NCI-H526 treated with DMSO at 0.1 percent for 48 hours (cell line): ENCODE measurements at places on chromosomes 2 and 18.

GRCh38 chr2:84704505-84705244 lies 176.2 kb downstream of the TRABD2A start:
- DNase-seq = no peak

DNA sequence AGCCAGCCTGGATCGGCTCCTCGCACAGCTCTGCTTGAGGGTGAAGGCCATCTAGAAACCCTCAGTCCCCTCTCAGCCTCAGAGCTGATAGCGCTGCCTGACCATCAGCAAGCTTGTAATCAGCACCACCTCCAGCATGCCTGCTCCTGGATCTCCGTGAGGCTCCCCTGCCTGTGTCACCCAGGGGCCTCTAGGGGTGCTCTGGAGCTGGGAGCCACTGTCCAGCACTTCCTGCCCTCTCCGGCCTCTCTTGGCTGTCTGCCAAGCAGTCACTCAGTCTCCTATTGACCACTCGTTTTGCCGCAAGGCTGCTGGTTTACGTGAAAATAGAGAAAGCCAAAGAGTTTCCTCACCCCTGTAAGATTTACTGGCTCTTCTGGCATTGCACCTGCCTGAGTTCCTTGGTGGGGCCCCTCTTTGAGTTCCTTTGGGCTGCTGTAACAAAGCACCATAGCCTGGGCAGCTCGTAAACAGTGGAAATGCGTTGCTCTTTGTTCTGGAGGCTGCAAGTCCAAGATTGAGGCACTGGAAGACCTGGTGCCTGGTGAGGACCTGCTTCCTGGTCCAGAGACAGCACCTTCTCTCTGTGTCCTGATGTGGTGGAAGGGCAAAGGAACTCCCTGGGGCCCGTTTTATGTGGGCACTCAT lies 17.9 kb downstream of the CAPN10 start:
- no peak for DNase-seq

- DNase-seq = peak; percentile 39
Observed at GRCh38 chr18:37565101-37565976, at the start of gene CELF4. Gene CELF4 (minus strand): TSS chr18:37565798.

DNA sequence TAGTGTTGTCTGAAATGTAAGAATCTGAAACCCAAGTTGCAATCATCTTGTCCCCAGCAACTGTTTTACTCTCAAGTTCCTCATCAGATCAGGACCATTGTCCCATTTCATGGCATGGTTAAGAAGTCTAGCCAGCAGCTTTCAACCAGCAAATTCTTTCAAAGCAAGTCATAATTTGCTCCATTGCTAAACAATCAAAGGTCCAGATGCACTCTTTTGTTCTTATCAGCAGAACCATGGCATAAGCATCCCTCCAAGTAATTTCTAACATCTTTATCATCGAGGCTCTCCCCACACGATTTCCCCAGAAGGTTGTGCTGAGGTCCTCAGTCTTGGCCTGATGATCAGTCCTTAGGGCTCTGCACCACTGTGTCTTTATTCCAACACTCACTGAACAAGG lies 67.5 kb upstream of the APCDD1 start:
- no peak for DNase-seq

DNA sequence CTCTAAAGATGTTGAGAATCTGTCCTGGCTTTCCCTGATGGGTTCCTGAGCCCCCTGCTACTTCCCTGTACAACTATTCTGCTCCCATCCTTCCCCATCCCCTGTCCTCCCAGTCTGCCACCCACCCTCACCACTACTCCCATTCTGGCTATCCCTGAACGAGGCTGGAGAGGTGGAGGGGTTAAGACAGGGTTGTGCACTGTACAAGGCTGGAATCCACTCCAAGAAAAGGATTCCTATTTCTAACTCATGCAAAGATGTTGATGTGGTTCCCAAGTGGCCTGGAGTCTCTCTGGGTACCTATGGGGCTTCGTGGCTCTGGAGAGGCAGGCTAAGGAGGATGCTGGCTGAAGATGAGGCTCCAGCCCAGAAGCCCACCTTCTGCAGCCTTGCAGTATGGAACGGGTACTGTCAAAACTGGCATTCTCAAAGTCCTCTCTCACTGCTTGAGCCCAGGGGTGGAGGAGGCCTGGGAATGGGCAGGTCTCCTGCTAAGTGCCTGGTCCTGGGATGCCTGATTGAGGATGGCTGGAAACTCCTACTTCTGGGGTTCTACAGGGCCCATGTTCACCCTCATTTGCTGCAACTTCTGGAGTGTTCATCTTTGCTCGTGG lies 1.3 kb upstream of the FEV start:
- DNase-seq = no peak

- DNase-seq = no peak
Observed at GRCh38 chr2:229370509-229370908, 99.4 kb upstream of the PID1 start.

DNA sequence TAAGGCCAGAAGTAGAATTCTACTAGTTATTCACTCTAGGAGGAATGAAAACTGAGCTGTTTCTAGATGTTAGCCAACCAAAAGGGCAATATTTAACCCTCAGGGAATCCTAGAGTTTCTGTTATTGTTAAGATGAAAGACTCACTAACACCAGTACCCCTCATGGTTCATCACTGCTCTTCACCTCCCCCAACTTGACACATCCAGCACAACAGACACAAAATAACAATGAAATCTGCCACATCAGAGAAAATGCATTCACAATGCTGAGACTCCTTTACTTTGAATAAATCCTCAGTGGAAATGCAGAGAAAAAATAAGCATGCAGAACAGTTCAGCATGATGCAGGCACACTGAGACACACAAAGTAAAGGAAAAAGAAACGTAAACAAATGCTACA lies 111.3 kb downstream of the RIF1 start:
- no peak for DNase-seq

DNA sequence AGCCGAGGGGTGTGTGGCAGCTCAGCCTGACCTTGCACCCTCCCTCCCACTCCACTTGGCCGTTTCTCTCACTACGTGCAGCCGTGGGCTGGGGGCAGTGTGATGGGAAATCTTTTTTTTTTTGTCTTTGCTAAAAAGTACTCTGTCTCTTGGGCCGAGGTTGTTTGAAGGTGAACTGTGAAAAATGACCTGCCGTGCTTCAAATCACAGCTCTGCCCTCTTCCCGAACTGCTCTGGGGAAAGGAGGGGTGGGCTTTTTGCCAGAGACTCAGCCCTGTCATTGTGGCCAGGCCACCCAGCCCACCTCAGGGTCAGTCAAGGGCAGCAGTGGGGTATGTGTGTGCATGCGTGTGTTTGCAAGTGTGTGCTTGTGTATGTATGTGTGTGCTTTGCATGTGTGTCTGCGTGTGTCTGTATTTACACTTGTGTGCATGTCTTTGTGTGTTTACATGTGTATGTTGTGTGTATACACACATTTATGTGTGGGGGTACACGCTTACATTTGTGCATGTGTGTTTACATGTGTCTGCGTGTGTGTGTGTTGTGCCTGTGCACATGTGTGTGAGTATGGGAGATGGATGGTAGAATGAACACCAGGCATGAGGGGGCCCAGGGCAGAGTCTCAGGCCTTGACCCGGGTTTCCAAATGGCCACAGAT lies 61.3 kb upstream of the HAAO start:
- no peak for DNase-seq

DNA sequence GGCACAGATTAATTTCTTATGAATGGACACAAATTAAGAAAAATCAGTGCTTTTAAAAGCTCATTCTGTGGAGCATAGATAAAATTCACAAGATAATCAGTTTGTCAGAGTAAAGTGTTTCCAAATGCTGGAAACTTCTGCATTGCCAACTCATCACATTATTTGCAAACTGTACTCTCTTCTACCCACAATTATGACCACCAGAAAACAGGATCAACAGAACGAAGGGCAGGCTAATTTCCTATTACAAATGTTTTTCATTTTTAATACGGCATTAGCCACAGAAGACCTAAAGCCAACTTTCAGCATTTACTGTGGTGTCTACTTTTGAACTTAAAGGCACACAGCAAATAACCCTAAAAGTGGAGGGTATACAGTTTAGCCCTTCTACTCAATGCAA lies 6.0 kb downstream of the IRS1 start:
- DNase-seq = no peak

GRCh38 chr2:127324635-127325034 lies 30.7 kb upstream of the ERCC3 start:
- DNase-seq = peak; percentile 14

DNA sequence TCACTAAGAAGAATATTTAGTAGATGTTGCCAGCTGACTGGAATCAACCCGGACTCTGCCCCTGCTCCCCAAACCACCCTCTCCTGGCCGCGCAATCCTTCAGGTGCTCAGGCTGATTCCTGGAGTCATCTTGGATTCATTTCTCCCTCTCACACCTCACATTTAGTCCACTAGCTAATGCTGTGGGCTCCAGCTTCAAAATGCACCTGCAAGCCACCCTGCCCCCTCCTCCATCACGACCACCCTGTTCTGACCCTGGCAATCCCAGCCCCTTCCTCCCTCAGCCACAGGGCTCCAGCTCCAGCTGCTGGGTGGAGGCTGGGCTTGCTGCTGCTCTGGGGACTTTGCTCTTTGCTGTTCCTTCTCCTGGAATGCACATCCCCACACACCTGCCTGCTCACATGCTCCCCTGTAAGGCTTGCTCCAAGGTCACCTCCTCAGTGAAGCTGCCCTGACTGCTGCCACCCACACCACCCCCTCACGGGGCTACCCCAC lies 61.3 kb upstream of the SH3RF3 start:
- DNase-seq = no peak

- DNase-seq = no peak
Observed at GRCh38 chr2:102660574-102660973, 41.2 kb downstream of the SLC9A2 start.

DNA sequence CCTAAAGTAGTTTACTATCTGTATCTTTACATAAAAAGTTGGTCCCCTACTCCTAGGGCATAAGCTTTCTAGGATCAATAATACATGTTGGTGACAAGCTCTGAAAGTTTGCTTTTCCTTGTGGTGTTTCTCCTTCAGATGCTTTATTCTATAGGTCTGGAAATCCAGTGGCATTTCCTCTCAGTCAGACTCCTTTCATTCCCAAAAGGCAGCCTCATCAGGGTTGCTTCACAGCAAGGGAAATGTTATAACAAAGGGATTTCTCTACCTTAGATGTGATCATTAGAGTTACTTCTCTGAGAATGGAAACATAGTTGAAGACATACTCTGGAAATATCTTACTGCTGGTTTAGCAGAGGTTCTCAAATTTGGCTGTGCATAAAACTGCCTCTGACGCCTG lies 1072.4 kb upstream of the ZEB2 start:
- no peak for DNase-seq

DNA sequence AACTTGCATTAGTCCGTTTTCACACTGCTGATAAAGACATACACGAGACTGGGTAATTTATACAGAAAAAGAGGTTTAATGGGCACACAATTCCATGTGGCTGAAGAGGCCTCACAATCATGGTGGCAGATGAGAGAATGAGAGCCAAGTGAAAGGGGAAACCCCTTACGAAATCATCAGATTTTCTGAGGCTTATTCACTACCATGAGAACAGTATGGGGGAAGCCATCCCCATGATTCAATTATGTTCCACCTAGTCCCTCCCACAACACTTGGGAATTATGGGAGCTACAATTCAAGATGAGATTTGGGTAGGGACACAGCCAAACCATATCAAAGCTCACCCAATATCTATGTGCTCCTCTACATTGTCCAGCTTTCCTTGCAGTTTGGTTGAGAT lies 16.0 kb upstream of the SERPINE2 start:
- DNase-seq = no peak

GRCh38 chr18:37584952-37585695 lies 19.5 kb upstream of the CELF4 start:
- no peak for DNase-seq

DNA sequence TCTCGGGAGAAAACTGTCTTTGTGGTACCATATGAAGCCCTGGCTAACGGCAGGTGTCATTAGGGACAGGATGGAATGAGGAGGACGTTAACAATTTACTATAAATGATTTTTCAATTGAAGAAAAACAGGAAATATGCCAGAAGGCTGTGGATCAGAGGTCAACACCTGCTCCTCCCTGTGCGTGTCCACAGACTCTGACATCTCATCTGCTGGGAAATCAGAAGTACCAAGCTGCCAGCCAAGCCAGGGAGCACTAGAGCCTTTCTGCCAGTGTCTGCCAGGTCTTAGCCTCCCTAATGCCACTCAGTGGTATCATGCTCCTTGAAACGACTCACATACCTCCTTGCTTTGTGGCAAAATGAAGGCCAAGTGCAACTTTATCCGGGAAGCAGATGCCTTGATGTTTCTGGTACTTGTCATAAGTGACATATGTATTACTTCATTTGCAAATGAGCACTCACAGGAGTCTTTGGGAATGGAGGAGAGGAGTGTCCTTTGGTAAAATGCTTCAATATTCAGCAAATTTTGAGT lies 541.1 kb downstream of the SATB2 start:
- DNase-seq = no peak

DNA sequence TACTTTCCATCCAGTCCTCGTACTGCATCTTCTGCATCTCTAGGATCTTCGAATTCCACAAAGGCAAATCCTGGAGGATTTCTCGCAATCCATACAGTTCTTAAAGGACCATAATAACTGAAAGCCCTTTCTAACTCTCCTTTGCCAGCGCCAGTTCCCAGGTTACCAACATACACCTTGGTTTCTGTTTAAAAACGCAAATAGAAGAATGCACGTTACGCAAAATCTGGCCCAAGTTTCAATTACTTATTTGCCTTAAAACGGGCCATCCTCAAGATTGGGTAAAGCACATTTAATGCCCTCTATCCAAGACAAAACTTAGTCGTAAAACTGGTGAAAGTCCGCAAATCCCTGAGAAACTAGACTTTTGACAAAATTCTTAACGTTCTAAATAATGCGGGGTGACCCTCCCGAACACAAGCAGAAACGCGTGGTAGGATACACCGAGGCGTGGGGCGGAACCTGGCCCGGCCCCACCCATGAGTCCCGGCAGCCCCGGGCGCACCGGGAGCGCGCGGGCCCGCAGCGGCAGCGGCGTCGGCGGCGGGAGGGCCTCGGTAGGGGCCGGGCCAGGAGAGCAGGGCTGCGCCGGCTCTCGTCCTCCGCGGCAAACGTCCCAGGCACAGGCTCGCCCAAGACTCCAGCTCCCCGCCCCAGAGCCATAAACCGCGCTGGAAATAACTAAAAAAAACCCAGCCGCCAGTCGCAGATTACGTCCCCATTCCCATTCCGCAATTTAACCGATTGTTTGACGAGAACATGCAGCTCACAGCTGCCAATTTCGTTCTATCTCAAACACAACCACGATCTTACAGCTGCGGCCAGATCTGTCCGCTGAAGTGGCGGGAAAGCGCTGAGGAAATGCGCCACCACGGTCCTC lies 910 bp downstream of the SRSF7 start:
- no peak for DNase-seq

- no peak for DNase-seq
Observed at GRCh38 chr2:113828049-113828742, 61.7 kb upstream of the ACTR3 start.

DNA sequence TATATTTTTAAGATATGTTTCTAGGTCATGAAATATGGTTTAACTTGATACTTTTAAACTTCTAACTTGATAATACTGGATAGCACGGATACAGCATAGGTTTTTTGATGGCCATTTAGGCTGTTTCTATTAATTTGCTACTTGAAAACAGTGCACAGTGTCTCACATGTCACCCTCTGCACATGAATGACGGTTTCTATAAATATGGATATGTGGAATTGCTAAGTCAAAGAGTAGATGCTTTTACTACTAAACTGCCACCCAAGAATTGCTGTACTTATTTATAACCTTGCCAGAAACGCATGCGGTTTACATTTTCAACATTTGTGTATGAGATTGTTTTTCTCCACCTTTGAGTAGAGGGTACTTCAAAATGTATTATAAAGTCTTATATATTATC lies 174.6 kb upstream of the LYPD1 start:
- DNase-seq = no peak

GRCh38 chr2:240295256-240296103 lies 140.0 kb upstream of the GPC1 start:
- no peak for DNase-seq
